ENCODE measurements at places on chromosomes 16 and 17.

- DNase-seq = no peak
These were observed 1.2 kb downstream of the TMEM95 start for GRCh38 chr17:7356072-7356549.

DNA sequence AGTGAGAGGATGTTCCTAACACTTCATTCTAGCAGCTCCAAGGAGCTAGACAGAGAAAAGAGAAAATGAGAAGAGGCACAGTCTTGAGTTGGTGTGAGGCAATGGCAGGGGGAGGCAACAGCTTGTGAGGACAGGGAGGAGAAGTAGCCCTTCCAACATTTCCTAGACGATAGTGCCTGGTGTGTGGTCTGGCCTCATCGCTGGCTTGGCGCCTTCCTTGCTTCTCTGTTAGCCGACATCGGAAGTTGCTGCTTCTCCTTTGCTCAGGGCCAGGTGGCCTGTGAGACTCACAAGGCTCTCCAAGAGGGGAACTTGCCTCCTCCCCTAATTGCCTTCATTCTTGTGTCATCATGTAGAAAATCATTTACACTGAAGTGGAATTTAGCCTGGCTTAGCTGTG, 208.7 kb downstream of the MAP2K4 start:
- DNase-seq = no peak

GRCh38 chr16:82260212-82260795, 90.3 kb upstream of the MPHOSPH6 start:
- no peak for DNase-seq

GRCh38 chr17:64091116-64091515, 38.8 kb downstream of the ERN1 start:
- DNase-seq = no peak

Data from skeletal muscle cell (primary cell).